ENCODE measurements at places on chromosomes 6 and 20.

GRCh38 chr6:31397901-31398525 is 5.4 kb upstream of the MICA start:
- no peak for DNase-seq

DNA sequence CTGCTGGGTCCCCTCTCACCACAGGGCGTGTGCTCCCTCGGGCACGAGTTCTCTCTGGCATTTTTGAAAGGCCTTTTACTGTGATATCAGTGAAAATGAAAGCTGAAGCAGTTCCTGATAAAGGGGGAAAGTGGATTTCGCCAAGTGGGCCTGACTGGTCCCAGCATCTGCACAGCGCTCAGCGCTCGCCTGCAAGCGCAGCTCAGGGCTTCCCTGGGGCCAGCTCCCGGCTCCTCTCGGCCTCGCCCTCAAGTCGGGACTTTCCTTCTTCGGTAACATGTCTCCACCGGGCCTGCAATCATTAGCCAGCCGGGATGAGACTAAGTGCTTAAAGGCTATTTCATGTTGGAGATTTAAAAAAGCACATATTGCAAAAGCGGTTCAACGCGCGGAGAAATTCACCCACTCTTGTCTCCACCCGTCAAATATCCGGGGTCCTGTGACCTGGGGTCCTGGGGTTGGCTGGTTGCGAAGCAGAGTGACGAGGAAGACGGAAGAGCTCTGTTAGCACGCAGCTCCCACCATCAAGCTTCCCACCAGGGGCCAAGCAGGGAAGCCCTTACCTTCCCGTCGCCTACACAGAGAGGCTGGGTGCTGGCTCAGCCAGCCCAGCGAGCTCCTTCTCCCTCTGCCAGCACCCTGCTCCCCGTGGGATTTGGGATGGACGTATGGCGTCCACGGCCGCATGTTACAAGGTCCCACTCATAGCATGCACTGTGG is 114.1 kb downstream of the SMOC2 start:
- no peak for DNase-seq

DNA sequence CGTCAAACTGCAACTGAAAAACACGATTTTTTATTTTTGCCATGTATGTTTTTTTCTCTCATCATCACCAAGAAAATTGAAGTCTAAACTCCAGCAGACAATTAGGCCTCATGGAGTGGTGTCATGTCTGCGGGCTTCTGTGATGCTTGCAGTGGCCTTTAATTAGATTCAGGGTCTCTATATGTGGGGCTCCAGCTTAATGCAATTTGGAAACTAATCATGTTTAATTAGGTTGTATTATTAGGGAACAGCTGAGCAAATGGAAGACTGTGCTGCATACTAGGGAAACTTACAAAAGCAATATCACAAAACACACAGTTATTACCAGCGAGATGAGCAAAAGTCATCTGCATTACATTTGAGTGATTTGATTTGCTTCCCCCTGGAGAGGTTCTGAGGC is 132.9 kb upstream of the PMEPA1 start:
- DNase-seq, result no peak

DNA sequence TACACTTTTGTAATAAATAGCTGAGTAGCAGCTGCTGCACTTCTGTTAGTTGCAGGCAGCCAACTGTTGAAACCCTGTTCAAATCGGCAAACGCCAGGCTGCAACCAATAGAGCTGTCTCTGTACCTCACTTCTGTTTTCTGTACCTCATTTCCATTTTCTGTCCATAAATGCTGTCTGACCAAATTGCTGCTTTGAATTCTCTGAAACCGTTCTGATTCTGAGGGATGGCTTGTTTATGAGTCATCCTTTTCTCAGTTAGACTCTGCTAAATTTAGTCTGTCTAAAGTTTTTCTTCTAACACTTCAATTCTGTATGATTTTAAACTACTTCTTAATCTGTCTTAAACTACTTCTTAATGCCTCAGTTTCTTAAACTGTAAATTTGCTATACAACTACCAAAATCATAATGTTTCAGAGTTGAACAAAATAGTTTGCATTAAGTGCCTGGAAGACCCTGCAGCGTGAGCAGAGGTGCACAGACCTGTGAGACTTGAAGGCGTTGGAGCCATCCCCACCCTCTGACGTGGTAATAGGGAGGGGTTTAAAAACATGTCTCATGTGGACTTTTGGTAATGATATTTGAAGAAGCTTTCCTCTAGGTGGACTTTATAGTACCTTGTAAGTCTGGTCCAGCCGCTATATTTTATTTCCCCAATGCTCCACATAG is 9.6 kb downstream of the BTNL2 start:
- DNase-seq, result no peak

DNA sequence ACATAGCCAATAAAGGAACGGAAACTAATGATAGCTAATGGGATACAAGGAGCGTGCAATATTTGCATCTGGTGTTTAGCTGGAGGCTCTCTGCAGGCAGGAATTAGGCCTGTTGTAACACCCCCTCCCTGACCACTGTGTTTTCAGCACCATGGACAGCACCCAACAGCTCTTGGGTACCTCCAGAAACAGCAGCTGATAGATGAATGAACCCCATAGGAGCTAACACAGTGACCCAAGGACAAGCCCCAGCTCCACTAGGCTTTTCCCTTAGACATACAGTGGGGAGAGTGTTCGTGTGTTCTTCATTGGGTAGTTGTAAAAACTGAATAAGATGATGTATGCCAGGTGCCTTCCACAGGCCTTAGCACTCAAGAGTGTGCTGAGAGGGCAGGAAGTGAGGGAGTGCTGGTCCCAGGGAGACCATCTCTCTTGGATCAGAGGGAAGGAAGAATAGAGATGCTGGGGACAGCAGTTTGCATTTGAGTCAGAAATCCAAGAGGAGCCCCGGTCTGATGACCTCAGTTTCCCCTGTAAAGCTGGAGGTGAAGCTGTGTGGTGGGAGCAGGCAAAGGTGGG is 161.3 kb downstream of the PHACTR3 start:
- DNase-seq, result no peak

- DNase-seq, result no peak
Measured at GRCh38 chr20:24875078-24875477, 74.0 kb upstream of the CST7 start.

- no peak for DNase-seq
Measured at GRCh38 chr6:27178407-27178730, 69.1 kb upstream of the PRSS16 start.

DNA sequence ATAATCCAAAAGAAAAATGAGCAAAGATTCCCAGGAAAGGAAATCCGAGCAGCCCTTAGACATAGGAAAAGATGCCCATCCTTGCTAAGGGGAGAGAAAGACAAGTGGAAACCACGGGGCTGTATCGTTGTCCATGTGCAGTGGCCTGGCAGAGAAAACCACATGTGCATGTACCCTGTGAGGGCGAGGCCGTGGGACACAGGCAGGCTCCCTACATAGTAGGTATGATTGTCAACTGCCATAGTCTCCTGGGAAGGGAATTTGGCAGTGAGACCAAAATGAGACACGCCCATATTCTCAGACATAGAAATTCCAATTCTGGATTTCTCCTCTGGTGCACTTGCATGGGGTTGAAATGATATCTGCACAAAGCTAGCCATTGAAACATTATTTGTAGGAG is 169.7 kb upstream of the SALL4 start:
- DNase-seq, result no peak

GRCh38 chr6:105488516-105489215 is 85.8 kb upstream of the PREP start:
- peak; percentile 76 for DNase-seq

- no peak for DNase-seq
Measured at GRCh38 chr20:20713244-20713765, 861 bp upstream of the RALGAPA2 start.

Measured in endothelial cell of umbilical vein (primary cell).